ENCODE measurements at places on chromosomes 1 and 21. TPM values are rescaled to one million over a fixed set of nuclear protein-coding genes. Genes with fewer than 3 reads are reported as not detected.

RNF223 gene
- total RNA-seq = 3.4 TPM

MROH7 gene
- 11.8 TPM for total RNA-seq

KLHL21 gene
- 8.0 TPM for total RNA-seq

ZZZ3 gene
- 31.1 TPM for total RNA-seq

DNA sequence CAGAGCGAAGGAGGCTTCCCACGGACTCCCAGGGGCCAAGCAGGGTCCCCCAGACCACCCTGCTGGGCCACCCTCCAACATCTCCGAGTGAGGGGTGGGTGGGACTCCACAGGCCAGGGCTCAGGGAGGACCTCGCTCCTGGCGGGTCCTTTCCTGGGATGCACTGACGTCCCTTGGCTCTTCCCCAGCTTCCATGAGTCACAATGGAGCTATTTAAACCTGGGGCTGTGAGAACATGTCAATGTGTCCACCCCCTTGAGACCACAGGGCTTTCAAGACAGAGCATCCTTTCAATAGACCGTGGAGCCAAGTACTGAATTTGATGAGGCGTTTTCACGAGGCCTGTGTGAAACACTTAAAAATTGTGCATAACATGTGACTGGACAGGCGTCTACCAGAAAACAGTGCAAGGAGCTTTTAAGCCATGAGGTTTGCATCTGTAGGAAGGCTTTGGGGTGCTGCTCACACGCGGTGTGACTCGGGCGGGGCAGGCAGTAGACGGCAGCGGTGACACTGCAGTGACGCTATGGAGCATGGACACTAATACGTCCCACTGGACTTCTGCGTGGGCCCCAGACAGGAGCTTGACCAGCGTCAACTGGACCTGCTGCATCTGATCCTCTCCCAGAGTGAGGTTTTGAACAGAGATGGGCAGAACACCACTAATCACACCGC lies 24.1 kb upstream of the NPHP4 start:
- no peak for DNase-seq

- DNase-seq = no peak
Observed at GRCh38 chr21:37445228-37445627, 78.7 kb downstream of the DYRK1A start.

DNA sequence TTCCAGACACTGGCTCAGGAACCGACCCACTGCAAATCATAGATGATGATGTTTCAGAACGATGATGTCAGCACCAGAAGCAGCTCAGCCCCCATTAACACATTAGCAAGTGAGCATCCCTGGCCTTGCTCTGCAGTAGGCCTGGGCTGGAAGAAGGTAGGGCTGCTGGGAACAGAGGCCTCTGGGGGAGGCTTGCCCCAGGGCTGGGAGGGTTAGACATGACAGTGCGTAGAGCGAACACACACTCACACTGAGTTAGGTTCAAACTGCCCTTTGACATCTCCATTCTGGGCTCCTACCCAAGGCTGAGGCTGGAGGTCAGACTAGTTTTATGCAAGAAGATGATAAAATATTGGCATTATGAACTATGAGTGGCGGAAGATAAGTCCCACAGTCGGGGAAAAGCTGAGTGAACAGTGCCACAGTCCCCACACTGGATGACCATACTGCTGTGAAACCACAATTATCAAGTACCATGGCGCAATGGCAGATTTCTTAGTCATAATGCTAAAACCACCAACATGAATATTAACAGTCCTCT lies 91.1 kb downstream of the DMRTB1 start:
- peak; percentile 12 for DNase-seq

DNA sequence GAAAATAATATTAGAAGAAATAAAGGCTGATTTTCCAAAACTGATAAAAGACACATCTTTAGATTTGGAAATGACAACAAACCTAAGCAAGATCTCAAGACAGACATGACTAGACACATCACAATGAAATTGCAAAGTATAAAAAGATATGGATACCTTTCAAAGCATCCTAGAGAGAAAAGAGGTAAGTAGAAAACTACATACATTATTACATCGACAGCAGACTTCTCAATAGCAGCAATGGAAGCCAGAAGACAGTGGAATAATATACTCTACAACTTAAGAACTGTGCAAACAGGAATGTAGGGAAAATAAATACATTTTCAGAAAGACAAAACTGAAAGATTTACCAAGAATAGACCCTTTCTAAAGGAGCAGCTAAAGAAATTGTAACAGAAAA lies 50.2 kb downstream of the DENND1B start:
- DNase-seq = no peak

DNA sequence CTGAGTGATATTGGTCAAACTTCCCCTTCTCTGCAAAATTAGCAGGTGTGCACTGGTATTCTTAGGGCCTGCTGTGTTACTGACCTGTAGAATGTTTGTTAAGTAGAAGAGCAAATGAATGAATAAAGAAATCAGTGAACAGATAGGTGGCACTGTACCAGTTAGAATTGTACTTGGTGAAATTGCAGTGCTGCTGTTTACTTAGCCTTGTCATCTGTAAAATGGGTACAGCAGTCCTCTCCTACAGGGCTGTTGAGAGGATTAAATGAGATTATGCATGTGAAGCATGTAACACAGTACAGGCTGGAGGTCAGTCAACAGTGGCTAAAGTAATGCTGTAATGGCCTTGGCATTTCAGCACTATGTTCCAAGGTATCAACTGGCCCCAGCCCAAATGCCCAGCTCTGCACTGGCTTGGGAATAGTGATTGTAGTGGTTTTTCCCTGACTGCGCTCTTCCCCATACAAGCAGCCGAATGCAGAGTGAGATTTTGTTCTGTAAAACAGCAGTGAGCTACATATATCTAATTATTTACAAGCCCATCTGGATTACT lies 10.5 kb downstream of the VANGL1 start:
- DNase-seq = no peak

DNA sequence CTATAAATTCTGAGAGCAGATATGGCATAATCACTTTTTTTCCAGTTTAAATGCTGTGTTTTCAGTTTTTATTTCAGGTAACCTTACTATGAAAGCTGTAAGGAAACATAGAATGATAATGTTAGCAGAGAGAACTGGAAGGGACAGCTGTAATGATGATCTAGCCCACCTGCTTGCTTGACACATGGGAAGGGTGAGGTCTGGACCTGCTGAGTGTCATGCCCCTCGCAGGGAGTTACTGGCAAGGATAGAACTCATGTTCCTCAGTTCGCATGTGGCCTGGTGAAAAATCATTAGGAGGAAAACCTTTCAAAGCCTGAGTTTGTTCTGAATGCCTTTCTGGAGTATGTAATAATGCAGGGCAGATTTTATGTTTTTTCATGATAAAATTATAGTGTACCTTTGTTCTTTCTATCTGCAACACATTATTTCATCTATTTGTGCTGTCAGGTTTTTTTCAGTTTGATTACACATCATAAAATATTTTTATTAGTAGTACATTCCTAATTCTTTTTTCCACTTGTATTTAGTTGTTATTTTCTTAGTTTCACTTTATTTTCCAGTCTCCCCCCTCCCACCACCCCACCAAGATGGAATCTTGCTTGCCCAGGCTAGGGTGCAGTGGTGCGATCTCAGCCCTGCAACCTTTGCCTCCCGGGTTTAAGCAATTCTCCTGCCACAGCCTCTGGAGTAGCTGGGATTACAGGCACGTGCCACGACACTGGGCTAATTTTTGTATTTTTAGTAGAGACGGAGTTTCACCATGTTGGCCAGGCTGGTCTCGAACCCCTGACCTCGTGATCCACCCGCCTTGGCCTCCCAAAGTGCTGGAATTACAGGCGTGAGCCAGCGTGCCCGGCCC lies 8.0 kb downstream of the DDI2 start:
- no peak for DNase-seq
